ENCODE measurements at places on chromosomes 2 and 18.

- no peak for DNase-seq
Measured at GRCh38 chr2:192250961-192251360, 56.2 kb upstream of the TMEFF2 start.

DNA sequence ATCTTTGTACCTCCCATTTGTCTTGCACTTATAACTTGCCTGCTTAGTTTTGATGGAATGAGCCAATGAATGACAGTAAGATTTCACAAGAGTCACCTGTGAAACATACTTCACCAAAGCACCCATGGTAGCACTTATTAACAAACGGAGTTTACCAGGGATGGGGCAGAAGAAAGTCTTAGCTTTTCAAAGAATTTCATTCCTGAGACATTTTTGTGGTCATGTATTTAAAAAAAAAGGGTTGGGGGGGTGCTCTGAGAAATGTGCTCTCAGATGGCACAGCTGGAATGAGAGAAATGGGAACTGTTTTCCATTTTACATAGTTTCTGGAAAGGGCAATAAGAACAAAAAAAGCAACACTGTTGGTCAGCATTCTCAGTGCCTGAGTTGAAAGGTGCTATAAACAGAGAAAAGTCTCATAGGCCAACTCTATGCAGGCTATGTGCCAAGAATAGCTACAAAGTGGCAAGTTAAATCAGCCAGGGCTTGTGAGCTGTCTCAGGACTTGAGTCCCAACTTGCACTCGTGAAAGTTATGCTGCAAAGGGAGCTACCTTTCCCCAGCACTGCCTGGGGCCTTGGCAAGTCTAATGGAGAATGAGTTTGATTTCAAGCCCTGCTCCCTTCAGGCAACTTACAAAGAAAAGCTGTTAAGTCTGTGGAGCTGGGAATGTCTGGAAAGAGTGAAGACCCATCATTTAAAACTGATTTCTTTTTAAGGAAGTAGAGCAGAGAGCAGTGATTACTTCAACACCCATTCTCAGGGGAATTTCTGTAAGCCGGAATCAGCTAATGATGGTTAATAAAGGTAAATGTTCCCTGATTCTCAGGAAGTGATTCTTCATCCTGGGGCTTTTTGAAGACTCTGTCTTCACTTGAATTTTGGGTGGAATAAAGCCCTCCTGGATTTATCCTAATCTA, 170.6 kb downstream of the SLC8A1 start:
- DNase-seq = no peak

- no peak for DNase-seq
Measured at GRCh38 chr2:206764673-206765241, 371 bp downstream of the MDH1B start.

DNA sequence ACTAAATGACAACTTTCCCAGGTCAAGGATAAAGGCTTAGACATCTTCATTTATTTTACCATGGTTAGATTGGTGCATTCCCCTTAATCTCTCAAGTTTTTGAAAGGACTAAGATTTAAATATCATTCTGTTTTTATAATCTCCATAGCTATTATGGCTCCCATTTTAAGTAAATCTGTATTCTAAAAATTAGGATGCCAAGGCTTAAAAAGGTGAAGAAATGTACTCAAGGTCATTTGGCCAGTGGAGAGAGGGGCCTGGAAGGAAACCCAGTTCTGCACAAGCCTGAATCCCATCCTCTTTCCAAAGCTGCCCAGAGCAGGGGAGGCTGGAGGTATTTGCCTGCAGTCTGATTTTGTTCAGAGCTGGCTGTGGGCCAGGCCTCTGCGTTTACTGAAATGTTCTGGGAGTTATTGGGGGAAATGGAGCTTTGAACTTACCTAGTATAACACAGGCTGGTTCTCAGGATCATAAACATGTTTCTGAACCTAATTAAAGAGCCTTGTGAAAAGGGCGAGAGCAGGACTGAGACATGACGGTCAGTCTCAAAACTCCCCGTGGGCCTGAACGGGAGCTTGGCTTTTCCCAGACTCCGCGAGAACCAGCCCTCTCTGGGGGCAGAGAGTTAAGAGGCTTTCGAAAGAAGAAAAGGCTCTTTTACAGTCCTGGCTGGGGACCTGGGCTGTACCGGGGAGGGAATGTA, 85.6 kb downstream of the DDX1 start:
- DNase-seq = no peak

- peak; percentile 57 for DNase-seq
Measured at GRCh38 chr2:37377187-37377532, 32.7 kb downstream of the QPCT start.

- DNase-seq = peak; percentile 48
Measured at GRCh38 chr2:24972315-24972961, 683 bp upstream of the DNAJC27 start.

DNA sequence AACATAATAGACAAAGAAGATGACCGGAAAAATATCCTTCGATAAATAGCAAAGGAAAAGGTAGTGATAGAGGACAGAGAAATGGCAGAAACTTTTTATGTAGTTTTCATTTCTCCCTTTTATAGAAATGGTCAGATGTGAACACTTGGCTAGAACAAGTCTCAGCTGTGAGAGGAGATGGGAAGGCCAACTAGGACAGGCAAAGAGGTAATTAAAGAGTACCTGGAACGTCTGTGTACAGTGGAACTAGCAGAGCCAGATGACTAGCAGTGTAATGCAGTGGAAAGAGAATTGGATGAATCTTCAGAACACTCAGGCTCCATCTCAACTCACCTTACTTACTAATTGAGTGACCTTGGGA, 69.2 kb downstream of the NABP1 start:
- no peak for DNase-seq

GRCh38 chr2:73250872-73251846, 17.1 kb downstream of the CCT7 start:
- DNase-seq = no peak

GRCh38 chr2:173898996-173899395, 66.2 kb downstream of the SP3 start:
- peak; percentile 31 for DNase-seq

DNA sequence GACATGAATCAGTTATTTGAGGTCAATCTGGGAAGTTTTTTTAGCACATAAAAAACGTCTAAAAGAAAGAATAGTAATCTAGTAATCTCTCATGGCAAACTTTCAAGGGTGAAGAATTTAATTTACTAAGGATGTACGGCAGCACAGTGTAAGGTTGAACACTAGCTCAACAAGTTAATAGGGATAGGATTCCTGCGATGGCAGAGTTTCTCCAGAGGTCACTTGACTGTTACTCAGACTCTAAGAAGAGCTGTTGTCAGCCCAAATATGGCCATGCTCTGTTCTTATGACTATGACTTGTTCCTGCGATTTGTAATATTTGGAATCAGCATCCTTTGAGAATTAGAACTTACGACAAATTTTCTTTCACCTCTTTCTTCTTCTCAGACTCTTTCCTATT, 553.3 kb upstream of the TNP1 start:
- no peak for DNase-seq

DNA sequence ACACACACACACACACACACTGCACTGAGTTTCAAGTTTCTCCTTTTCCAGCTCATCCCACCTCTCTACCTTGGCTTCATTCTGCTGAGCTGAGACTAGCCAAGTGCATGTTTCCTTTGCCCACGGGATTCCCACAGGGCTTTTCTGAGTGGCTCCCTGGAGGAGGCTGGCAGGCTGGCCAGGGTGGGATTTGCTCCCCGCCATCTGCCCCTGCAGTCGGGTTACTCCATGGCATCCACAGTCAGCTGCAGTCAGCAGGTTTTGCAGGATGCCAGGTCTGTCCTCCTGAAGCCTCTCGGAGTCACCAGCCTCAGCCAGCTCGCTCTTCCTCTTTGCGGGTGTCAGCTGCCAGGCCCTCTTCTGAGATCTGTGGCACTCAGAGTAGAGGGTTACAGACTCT, 783.7 kb upstream of the SOX11 start:
- no peak for DNase-seq

DNA sequence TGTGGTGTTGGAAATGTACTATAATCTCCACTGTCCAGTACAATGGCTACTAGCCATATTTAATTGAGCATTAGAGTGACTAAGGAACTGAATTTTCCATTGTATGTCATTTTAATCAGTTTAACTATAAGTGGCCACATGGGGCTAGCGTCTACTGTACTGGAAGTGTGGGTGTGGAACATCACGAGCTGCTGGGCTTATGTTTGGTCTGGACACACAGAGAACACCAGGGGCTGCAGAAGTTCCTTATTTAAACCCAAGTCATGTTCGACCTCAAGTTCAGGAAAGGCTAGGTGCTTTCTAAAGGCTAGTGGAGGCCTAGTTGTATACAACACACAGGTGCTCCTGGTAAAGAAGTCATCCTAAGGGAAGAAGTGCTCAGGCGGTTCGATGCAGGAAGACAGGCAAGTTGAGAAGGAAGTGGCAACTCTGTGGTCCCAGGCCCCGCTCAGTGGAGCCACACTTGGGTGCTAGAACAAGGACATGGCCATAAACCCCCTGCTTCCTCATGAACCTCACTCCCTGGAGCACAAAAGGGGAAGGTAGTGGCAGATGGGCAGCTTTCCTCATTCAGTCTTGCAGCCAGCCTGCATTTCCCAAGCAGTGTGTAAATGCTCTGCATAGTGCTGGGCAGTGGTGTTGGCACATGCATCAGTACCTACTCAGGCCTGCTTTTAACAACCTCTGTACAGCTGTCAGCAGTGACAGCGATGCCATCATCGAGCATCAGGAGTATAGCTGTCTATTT, 13.3 kb downstream of the LGALSL start:
- no peak for DNase-seq

DNA sequence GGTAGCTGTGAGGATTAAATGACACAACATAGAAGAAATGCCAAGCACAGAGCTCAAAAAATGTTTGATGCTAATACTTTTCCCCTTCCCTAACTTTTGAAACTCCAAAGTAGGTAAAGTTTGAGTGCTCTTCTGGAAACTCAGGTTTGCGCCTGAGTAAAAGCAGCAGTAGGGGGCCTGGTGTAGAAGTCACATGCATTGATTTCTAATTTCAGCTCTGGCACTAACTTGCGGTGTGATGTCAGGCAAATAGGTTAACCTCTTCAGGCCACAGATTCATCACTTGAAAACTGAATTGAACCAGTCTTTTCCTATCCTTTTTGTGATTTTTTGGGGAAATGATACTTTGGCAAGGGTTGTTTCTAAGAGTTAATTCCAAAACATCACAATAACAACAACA, 27.2 kb downstream of the LHCGR start:
- no peak for DNase-seq
